Activated T-helper 1 cell treated with Interleukin-2 at 50 U/mL for 16 hours (primary cell): ENCODE measurements at places on chromosomes 3 and 15.
A peak's percentile ranks its signal among the peaks of the same experiment; 100 is the strongest.

DNA sequence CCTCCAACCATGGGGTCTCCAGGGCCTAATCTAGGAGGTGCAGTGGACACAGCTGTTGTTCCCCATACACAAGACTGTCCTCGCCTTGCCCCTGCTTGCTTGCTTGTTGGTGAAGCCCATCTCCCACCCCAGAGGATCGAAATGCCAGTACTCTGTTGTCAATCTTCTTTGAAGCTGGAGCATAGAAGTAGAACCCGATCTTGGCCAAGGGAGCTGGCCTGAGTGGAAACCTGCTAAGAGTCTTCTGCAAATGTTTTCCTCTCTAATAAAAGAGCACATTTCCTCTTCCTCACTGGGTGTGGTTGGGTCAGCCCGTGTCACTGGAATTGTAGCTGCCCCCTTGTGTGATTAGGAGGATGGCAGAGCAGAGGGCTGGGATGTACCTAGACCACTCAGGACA lies 85.4 kb downstream of the HES1 start:
- no peak for DNase-seq

- DNase-seq = no peak
Observed at GRCh38 chr3:59609657-59610348, 560.0 kb upstream of the CFAP20DC start.

- DNase-seq = no peak
Observed at GRCh38 chr15:48374472-48374871, 43.2 kb downstream of the DUT start.

GRCh38 chr3:190424108-190424477 lies 25.6 kb downstream of the TMEM207 start:
- no peak for DNase-seq

GRCh38 chr15:37536967-37537605 lies 397.4 kb upstream of the TMCO5A start:
- no peak for DNase-seq

DNA sequence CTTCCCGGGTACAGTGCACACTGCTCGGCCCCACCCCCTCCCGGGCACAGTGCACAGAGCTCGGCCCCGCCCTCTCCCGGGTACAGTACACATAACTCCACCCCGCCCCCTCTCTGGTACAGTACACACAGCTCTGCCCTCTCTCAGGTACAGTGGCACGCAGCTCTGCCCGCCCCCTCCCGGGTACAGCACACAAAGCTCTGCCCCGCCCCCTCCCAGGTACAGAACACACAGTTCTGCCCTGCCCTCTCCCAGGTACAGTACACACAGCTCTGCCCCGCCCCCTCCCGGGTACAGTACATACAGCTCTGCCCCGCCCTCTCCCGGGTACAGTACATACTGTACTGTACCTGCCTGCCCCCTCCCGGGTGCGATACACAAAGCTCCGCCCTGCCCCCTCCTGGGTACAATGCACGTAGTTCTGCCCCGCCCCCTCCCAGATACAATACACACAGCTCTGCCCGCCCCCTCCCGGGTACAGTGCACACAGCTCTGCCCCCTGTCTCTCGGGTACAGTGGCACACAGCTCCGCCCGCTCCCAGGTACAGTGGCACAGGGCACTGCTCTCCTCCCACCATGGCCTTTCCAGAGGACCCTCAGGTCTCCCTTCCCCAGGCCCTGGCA lies 16.4 kb upstream of the PRR20G start:
- DNase-seq = no peak

- DNase-seq = no peak
Observed at GRCh38 chr15:52114261-52115055, 1.9 kb upstream of the BCL2L10 start.

DNA sequence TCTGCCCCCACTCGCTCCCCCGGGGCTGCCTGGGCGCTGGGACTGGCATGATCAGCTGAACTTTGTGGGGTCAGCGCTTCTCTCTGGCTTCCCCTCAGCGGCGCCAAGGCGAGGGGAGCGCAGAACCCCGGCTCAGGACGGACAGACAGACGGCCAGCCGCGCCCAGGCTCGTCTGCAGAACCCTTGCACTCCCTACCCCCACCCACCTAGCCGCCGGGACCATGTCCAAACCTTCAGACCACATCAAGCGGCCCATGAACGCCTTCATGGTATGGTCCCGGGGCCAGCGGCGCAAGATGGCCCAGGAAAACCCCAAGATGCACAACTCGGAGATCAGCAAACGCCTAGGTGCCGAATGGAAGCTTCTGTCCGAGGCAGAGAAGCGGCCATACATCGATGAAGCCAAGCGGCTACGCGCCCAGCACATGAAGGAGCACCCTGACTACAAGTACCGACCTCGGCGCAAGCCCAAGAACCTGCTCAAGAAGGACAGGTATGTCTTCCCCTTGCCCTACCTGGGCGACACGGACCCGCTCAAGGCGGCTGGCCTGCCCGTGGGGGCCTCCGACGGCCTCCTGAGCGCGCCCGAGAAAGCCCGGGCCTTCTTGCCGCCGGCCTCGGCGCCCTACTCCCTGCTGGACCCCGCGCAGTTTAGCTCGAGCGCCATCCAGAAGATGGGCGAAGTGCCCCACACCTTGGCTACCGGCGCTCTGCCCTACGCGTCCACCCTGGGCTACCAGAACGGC lies 621 bp downstream of the SOX14 start:
- DNase-seq = no peak

DNA sequence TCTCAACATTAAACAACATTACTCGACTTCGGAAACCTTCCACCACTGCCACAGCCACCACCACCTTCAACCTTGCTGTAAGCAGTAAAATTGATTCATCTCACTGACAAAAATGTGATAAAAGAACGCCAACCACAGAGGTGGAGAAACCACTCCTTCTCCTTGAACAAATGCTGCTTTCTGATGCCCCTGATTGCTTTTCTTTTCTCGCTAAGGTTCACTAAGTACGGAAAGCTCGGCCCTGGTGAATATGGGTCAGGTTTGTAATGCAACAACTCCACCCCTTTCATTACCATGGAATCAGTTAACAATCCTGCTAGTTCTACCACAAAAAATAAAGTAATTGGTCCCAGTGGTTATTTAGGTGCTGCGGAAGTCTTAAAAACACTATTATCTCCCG lies 44.9 kb downstream of the MEIS2 start:
- DNase-seq = no peak

DNA sequence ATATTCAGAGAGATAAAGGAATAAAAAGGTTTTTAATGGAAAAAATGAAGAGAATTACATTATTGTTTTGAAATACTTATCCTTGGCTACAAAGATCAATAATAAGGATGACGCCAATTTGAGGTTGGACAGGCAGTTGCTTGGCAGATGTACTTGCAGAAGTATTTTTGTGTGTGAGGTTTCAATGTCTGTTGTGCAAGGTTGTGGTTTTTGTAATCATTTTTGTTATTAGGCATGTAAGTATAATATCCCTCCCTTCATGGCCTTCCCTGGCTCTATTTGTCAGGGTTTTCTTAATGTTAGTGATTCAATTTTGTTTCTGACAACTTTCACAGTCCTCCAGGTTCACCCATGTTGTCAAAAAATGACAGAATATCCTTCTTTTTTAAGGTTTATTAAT lies 105.9 kb downstream of the OTOL1 start:
- no peak for DNase-seq

DNA sequence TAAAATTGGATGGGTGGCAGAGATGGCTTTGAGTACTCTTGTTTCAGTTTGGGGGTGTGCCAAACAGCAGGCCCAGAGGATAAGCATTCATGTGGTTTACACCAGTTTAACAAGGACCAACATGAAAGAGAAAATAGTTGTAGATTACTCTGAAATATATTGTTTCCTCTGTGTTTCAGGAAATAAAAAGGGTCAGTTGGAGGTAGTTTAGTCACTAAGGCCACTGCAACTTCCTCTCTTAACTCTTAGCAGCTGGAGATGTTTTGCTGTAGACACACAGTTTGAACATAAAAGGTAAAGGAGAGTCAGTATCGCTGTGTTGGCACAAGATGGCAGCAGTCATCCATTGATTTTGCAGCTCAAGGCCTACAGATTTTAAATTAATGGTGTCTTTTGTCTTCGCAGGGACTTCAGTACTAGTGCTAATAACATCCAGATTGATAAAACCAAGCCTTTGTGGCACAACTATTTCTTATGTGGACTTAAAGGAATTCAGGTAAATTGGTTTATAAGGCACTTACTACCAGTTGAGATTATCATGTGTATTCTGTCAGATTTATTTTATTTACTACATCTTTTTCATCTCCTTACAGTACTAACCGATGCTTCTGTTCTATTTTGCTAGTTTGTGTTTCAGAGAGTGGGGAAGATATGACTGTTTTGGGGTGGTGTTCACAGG lies 65.5 kb downstream of the GALK2 start:
- no peak for DNase-seq

DNA sequence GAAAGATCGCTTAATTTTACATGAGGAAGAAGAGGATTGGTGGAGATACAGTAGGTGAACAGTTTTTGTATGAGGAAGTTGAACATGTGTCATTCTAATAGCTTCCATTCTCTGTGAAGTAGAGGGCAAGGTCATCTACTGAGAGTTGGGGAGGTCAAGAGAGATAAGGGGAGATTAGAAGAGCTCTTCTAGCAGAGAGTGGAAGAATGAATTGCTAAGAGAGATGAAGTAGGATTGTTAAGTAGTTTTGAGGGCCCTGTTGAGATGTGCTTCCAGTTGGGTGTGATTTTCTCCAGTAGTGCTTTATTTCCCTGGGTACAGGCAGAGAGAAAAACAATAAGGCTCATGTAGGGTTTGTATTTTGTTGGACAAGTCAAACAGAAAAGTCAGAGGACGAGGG lies 5.2 kb downstream of the OPA1 start:
- DNase-seq = no peak

- DNase-seq = no peak
Observed at GRCh38 chr3:167225821-167226220, 154.3 kb downstream of the ZBBX start.

DNA sequence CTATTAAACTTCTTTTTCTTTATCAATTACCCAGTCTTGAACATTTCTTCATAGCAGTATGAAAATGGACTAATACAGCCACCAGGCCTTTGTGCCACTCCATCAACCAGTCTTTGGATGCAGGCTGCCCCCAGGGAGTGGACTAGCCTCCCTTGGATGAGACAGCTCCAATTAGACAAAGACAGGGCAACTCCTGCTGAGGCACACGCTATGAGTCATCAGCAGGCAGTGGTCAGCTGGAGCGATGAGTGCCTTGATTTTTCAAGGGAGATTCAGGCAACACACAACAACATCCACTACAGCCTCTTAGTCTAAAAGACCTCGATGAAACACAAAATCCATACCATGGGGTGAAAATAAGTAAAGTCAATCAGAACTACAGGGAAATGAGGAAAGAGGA lies 160.1 kb downstream of the ARRDC4 start:
- DNase-seq = no peak

GRCh38 chr3:45765266-45765851 lies 31.0 kb downstream of the SLC6A20 start:
- no peak for DNase-seq

GRCh38 chr3:21169948-21170347 lies 581.1 kb downstream of the ZNF385D start:
- no peak for DNase-seq

DNA sequence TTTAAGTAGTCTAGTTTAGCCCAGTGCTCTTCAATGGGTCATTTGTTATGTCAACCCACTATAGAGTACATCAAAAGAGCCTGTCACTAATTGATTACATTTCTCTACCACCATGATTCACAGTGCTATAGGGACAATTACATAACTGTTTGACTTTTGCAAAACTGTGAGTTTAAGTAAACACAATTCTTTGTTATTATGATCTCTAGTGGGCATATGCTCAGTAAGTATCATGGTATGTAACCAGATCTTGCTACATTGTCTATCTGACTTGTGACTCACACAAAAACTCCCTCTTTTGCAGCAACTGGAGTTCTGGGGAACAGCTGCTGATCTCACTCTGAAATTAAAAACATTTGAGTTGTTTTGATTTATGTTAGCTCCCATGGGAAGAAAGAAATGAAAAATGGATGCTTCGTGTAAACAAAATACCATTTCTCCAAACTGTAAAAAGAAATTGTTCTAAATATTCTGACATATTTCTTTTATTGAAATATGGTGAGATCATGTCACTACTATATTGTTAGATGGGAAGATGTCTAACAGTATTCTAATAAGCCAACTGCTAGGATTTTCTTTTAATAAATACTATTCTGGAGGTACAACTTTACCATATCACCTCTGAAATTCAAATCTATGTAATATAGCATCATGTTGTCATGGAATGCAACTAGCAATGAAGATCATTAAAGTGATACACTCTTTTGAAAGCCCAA lies 470.4 kb downstream of the ROBO1 start:
- no peak for DNase-seq

DNA sequence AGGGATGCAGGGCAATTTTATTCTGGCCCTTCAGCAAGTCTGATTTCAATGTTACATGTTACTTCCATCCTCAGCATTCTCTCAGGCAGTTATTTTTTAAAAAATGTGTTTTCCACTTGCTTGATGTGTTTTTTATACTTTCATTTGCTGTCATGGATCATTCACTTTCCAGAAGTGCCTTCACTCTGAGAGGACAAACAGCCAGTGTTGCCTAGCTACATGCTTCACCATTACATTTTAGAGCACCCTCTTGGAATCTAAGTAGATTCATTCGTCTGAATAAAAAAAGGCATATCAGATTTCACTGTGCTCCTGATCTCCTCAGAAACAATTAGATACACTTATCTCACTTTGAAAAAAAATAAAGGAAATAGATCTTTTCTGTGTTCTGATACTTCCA lies 93.6 kb upstream of the POU1F1 start:
- DNase-seq = no peak

DNA sequence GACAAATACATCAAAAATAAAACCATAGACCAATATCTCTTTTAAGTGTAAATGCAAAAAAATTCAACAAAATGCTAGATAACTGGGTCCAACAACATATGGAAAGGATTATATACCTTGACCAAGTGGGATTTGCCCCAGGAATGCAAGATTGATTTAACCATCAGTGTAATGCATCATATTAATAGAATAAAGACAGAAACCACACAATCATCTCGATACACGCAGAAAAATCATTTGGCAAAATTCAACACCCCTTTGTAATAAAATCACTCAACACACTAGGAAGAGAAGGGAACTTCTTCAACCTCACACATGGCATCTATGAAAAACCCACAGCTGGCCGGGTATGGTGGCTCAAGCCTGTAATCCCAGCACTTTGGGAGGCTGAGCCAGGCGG lies 19.5 kb downstream of the GREM1 start:
- no peak for DNase-seq

GRCh38 chr3:9396632-9397331 lies 633 bp upstream of the SETD5 start:
- DNase-seq = peak; percentile 99
